ENCODE measurements at places on chromosomes 16 and 17.

DNA sequence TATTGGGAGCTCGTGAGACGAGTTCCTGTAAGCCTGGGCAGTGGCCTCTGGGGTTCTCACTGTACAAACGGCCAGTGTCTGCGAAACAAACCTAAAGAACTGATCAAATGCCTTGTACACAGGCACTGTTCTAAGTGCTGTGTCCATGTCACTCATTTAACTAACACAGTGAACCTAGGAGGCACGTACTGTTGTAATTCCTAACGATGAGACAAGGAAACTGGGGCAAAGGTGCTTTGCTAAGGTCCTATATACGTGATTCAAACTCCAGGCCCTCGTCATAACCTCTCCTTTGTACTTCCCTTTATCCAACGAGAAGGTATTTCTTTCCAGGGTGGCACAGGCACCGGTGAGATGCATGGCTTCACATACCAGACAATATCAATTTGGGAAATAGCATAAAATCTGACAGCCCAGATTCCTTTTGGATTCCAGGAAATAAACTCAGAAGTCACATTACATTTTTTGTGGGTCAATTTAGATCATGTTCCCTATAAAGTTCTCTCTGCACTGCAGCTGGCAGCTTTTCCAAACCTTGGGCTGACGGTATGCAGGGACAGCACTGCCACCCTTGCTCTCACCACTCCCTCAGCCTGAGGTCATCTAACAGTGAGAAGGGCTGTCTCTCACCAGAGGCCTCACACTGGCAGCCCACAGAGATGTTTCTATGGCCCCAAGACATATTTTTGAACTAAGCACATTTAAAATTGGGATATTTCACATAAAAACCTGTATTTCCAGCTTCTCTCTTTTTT lies 18.3 kb downstream of the GLYR1 start:
- no peak for DNase-seq

DNA sequence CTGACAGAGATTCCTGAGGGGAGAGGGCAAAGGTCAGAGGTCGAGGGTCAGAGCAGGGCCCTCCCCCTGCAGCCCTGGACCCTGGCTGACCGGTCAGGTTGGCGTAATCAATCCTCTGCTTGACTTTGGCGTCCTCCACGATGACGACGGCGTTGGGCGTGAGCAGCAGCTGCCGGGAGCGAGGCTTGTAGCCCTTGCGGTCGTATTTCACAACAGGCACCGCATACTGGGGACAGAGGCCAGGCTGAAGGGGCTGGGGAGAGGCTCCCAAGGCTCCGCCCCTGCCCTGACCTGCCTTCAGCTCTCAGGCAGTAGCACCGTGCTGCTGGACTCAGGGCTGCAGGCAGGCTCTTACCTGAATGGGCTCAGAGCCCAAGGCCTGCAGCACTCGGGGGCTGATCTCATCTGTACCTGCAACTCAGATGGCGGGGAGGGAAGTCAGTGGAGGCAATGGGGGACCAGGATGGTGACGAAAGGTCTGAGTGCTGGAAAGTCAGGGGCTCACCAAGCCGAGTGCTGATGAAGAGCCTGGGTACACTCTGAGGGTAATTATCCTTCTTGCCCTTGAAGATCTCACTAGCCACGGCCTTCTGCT lies 12.0 kb upstream of the CRK start:
- DNase-seq: no peak

- DNase-seq: no peak
Observed at GRCh38 chr17:43020030-43020621, 2.1 kb downstream of the VAT1 start.

GRCh38 chr16:52634528-52634927 lies 87.6 kb upstream of the TOX3 start:
- no peak for DNase-seq

DNA sequence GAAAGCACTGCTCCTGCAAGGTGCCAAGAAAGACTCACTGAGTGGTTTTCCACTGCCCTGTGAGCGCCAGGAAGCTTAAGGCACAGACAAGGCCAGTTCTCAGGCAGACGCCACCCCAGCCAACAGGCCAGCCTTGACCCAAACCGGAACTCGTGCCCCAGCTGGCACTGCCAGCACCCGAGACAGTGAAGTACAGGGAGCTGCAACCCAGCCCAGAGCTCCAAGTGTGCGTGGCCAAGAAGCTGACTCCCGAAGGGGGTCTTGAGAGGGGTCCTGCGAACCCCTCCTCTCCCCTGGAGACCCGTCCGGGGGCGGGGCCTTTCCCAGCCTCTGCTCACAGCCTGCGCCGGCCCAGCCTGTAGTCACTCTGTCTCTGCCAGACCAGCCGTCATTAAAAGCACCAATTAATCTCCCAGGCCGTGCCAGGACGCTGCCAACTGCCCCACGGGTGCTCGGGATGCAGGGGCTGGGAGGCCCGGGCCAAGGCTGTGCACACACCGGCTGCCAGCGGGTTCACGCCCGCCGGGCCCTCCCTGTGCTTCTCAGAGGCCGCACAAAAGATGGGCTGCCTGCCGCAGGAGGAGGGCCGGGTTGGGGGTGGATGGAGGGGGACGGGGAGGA lies 4.4 kb upstream of the SOX8 start:
- DNase-seq: no peak

GRCh38 chr16:83338941-83339340 lies 468.8 kb upstream of the HSBP1 start:
- no peak for DNase-seq

- DNase-seq: no peak
Observed at GRCh38 chr17:49439673-49440571, 25.2 kb upstream of the PHB1 start.

DNA sequence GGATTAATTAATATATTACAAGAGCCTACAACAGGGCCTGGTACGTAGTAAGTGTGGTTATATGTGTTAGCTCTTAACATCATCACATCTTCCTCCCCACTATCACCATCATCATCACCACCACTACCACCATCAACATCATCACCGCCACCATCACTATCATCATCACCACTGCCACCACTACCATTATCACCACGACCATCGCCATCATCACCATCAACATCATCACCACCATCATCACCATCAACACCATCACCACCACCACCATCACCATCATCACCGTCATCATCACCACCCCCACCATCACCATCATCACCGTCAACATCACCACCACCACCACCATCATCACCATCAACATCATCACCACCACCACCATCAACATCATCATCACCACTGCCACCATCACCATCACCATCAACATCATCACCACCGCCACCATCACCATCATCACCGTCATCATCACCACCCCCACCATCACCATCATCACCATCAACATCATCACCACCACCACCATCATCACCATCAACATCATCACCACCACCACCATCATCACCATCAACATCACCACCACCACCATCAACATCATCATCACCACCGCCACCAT lies 7.8 kb upstream of the IL4R start:
- no peak for DNase-seq

DNA sequence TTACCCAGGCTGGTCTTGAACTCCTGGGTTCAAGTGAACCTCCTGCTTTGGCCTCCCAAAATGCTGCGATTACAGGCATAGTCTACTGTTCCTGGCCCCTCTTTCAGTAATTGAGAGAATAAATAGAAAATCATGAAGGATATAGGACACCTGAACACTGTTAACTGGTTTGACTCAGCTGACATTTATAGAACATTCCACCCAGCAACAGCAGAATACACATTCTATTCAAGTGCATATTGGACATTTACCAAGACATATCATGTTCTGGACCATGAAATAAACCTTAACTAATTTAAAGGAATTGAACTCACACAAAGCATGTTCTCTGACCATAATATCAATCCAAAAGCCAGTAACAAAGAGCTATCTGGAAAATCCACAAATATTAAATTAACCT lies 19.8 kb upstream of the BAIAP2 start:
- no peak for DNase-seq

DNA sequence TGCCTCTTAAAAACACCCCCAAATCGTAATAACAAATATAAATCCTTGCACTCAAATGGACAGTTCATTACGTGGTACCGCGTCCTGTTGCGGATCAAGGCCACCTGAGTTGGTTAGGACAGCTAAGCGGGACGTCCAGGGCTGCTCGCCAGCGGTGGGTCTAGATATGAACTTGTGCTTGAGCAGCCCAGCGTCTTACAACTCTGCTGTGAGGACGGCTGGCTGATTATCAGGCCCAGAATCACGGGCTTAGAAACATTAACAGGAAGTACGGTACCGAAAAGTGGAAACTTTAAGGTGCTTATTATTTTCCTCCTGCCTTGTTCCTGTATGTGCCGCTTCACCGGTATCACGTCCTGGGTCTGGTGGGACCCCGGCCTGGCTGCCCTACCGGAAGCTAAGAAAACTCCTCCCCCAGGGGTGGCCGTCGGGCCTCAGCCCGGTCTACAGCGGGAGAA lies 832 bp upstream of the SRRM2 start:
- no peak for DNase-seq

GRCh38 chr17:30788918-30789317 lies 35.6 kb downstream of the CRLF3 start:
- DNase-seq: no peak

DNA sequence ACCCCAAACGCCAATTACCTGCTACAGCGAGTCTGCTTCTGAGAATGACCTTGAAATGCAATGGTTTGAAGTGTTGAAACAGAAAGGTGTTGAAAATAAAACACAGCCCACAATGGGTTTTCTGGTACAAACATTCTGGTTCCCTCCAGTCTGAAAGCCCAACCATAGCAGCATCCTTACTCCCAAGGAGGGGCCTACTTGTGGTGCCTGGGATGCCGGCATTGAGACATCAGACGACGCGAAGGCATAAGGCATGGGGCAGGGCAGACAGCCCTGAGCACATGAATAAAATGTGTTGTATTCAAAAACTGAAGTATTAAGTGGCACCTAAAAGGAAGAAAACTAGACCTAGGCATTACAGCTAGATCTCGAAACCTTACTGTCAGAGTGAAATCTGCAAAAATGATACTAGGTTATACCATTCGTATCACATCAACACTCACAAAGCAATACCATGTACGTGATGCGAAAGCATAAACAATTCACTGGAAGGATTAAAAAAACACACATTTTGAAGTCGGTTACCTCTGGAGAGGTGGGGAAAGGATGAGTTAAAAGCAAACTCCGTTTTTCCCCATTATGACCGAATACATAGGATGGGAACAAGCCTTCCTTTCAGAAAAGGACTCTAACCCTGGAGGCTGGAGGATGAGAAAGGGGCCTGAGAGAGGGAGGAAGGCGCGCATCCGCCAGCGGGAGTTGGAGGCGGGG lies 702 bp downstream of the NUDT21 start:
- DNase-seq: no peak

GRCh38 chr16:9840761-9841665 lies 341.2 kb downstream of the GRIN2A start:
- no peak for DNase-seq
